Esophagus squamous epithelium (tissue), 5 donors: ENCODE measurements at places on chromosomes 7 and 10. TPM values are rescaled to one million over a fixed set of nuclear protein-coding genes. Genes with fewer than 3 reads are reported as not detected.

FAM170B gene
- total RNA-seq: not detected

MICALL2 gene
- 16.2 TPM for total RNA-seq

DNA sequence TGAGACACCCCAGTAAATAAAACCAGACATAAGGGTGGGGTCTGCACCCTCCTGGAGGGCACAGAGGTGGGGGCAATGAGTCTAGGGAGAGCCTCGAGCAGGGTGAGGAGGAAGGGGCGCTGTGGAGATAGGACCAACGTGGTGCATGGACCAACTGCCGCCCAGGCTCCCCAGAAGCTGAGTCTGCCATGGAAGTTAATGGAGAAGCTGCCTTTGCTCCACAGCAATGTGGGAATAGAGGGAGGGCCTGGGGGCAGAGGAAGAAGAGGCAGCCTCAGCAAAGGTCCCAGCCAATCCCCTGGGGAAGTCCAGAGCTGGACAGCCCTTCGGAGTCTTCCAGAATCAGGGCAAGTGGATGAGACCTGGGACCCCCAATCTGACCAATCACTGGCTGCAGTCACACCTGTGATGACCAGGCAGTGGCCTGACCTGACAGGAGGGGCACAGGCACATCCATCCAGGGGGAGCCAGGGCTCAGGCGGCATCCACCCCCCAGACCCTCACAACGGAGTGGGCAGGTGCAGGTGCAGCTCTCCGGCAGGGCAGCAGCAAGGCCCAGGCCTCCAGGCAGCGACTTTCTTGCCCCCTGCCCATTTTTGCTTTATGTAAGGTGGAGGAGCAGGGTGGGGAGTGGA lies 242.2 kb upstream of the PPP2R2D start:
- DNase-seq: no peak

- no peak for DNase-seq
These were observed 75.6 kb downstream of the FOXL3 start for GRCh38 chr7:365593-365992.

GRCh38 chr10:24156686-24157085 lies 52.3 kb upstream of the KIAA1217 start:
- DNase-seq: no peak

- DNase-seq: no peak
These were observed 694.8 kb downstream of the KCNMA1 start for GRCh38 chr10:76942628-76943416.
